Cerebellum (tissue), 4 donors: ENCODE measurements at places on chromosomes 5 and 9.

GRCh38 chr9:78320030-78320693 is 23.2 kb downstream of the PSAT1 start:
- DNase-seq: no peak

GRCh38 chr5:137622850-137623249 is 113.0 kb downstream of the KLHL3 start:
- peak; percentile 82 for DNase-seq

DNA sequence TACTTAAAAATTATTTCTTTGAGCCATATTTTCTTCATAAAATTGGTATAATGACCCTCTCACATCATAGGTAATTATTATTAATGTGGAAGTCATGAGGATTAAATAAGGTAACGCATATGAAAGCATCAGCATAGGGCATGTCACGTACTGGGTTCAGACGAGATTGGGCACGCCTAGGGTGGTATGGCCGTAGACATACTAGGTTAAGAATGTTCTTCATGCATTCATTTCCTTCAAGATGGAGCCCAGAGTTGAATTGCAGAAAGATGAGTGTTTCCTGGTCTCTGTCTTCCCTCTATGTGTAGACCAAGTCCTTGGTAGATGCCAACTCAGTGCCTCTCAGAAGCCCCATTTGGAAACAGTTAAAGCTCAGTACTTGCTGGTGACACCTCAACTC is 174.1 kb upstream of the CLINT1 start:
- DNase-seq: no peak

DNA sequence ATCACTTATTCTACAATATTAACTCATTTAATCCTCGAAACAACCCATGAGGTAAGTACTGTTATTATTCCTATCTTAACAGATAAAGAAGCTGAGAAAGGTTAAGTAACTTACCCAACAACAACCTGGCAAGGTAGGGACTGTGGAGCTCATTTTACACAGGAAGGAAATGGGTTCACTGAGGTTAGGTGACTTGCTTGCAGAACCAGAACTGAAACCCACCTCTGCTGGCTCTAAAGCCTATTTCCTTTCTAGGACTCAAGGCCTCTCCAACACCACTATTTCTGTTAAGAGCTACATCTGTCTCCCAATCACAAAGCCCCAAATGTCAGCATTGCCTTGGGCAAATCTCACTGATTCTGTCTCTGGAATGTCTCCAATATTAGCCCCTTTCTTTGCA is 38.9 kb upstream of the IFNK start:
- DNase-seq: no peak

GRCh38 chr5:72154076-72154756 is 46.9 kb downstream of the MAP1B start:
- DNase-seq: peak; percentile 80

- no peak for DNase-seq
These were observed 66.0 kb upstream of the IRX4 start for GRCh38 chr5:1948663-1949191.

DNA sequence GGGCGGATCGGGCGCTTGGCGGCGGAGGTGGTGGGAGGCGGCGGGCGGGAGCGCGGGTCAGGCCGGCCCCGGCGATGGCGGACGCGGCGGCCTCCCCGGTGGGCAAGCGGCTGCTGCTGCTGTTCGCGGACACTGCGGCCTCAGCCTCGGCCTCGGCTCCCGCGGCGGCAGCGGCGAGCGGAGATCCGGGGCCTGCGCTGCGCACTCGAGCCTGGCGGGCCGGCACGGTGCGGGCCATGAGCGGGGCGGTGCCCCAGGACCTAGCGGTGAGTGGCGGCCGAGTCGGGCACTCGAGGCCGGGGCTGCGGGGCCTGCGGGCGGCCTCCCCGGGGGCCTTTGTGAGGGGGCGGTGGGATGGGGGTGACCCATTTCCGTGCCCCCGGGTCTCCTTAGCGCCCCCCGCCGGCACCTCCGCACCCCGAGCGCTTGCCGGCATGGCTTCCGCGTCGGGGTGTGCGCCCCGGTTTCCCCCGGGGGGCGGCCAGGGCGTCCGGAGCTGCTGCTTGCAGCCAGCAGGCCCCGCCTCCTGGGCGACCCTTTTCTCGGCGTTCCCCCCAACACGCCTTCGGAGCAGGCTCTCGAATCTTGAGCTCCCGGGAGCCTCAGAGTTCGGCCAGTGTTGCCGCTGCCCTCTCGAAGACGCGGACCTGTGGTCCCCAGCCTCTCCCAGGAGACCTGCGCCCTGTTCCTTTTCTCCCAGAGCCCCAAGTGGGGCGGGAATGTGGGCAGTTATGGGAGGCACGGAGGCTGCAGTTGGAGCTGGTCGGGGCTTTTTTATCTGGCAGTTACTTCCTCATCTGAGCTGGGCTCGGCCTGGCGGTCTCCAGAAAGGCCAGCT is 456 bp downstream of the KDM3B start:
- DNase-seq: peak; percentile 45

- no peak for DNase-seq
These were observed 174.0 kb downstream of the MAPKAP1 start for GRCh38 chr9:125532812-125533594.

- DNase-seq: peak; percentile 71
These were observed 99.9 kb upstream of the TLE4 start for GRCh38 chr9:79471580-79472543.

GRCh38 chr9:71638627-71639026 is 129.7 kb downstream of the CEMIP2 start:
- DNase-seq: no peak

GRCh38 chr5:36073595-36074216 is 7.0 kb upstream of the UGT3A2 start:
- DNase-seq: no peak

- DNase-seq: no peak
These were observed 108.2 kb upstream of the TBC1D2 start for GRCh38 chr9:98363644-98364043.

DNA sequence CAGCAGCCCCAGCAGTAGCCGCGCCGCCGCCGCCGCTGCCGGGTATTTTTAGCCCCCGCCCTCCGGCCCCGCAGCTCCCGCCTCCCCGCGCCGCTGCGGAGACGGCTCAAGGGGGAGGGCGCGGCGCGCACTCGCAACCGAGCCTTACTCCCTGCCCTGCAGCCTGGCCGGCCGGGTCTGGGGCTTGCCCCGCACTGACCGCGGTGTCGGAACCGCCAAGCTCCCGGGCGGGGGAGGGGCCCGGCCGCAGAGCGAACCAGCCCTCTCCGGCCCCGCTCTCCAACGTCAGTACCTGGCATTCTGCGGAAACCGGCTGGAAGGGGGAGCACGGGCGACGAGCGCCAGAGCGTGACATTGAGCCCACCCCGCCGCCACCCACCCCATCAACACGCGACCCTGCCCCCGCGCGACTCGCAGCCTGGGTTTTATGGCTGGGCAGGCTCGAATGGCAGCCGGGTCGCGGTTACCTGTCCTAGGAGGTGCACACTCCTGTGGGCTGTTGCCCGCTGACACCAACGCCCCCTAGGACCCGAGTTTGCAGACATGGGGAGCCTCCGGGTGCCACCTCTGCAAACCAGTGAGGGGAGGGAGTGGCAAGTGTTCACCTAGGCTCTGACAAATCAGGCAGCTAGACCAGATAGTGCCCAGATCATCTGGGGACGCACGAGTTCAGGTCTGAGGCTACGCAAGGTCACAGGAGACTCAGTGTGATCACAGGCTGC is at the start of gene ACSL6:
Gene ACSL6 (minus strand): TSS at position 37 of the 722 bp plus-strand sequence. CDS start 105 bp downstream, outside the sequence.
- DNase-seq: peak; percentile 77

DNA sequence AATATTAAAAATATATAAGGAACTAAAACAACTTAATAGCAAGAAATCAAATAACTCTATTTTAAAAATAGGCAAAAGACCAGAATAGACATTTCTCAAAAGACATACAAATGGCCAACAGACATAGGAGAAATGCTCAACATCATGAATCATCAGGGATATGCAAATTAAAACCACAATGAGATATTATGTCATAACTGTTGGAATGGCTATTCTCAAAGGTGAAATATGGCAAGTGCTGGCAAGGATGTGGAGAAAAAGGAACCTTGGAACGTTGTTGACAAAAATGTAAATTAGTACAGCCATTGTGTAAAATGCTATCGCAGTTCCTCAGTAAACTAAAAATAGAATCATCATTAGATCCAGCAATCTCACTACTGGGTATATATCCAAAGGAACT is 468.5 kb downstream of the NFIB start:
- no peak for DNase-seq

- DNase-seq: no peak
These were observed 66.3 kb upstream of the IL33 start for GRCh38 chr9:6149315-6149714.

- DNase-seq: peak; percentile 19
These were observed 639 bp downstream of the PCDH1 start for GRCh38 chr5:141877356-141878185.

DNA sequence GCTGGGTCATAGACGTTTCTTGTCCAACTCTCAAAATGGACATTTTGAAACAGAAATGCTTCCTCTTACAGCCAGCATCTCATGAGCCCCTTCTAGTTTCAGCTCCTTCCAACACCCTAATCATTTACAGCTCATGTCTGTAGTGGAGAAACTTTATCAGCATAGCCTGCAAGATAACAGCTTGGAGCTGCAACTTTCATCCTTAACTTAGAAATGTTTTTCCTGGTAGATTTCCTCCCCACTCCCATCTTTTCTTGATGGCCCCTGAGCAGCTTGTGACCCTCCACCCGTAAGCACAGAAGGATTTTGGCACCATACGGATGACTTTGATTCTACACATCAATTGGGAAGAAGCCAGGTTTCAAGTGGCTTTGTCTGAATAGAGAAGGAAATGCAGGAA is 53.5 kb upstream of the TGFBR1 start:
- no peak for DNase-seq
